ENCODE measurements at places on chromosomes 7 and 10.

DNA sequence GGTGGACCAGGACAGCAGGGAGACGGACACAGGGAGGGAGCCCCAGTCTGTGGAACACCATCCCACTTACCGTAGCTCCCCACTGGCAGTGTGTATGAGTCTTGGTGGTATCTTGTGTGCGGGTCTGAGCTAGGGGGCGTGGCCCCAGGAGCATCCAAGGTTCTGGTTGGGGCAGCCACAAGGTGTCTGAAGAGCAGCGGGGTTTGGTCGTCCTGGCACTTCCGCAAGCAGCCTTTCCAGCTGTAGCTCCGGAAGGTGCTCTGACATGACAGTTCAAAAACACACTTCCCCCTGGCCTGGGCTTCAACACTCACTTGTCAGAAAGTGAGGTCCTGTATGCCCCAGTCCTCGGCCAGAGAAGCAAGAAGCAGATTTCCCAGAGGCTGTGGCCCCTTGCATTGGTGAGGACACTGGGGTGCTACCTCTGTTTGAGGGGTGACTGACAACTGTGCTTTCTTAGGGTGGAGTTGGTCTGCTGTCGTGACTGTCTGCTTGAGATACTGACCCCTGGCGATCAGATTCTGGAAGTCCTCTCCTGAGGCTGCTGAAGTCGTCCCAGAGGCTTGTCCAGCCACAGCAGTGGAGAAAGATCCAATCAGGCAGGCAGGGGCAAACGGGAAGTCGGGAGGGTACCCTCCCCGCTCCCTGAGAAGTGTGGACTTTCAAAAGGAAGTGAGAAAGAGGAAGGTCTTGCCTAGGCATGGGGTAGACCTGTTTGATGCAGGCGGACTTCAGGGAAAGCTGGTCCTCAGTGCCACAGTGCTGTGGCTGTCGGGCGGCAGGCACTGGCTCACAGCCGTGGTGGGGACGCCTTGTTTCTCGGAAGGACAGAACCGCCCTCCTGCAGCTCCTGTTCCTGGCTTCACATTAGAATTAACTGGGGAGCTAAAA lies 51.4 kb upstream of the PFKFB3 start:
- DNase-seq: no peak

DNA sequence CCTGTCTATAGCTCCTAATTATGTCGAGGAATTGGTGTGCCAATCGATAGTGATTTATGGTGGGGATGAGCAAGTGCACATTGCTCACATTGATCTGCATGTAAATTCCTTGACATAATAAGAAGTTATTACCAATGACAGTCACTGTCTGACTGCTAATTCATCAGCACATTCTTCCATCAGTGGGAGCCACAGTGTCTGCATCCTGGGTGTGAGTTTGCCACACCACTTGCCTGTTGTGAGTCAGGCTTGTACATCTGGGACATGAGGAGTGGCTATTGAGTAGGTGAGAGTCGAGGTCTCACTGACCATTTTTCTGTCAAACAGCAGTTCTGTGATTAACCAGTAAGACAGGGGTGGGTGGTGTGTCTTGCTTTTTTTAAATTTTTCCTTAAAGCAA lies 263.4 kb downstream of the LRMDA start:
- DNase-seq: no peak

GRCh38 chr7:17985473-17986239 lies 42.0 kb downstream of the PRPS1L1 start:
- DNase-seq: no peak

DNA sequence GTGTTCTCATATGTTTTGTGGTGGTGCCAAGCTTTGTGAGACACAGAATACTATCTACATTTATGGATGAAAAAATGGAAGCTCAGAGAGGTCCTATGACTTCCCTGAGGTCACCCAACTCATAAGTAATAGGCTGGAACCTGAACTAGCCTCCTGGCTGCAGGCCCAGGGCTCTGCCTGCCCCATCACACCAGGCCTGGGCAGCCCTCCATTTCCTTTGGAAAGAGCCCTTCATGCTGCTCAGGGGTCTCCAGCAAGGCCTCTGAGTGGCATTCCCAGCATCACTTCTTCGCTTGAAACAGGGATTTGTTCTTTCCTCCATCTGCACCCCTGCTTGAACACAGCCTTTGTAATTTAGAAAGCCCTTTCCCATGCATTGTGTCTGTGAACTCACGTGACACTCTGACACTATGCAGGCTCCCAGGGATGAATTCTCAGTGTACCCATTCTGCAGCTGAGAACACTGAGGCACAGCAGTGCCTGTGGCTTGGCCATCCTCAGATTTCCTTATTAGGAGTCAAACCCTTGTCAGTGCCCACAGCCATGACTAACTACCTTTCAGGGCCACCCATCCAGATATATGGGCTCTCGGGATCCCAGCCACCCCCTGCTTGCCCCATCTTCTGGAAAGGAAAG lies 127.8 kb upstream of the PPIF start:
- no peak for DNase-seq

- no peak for DNase-seq
Observed at GRCh38 chr10:69492091-69492745, 41.0 kb downstream of the TSPAN15 start.

DNA sequence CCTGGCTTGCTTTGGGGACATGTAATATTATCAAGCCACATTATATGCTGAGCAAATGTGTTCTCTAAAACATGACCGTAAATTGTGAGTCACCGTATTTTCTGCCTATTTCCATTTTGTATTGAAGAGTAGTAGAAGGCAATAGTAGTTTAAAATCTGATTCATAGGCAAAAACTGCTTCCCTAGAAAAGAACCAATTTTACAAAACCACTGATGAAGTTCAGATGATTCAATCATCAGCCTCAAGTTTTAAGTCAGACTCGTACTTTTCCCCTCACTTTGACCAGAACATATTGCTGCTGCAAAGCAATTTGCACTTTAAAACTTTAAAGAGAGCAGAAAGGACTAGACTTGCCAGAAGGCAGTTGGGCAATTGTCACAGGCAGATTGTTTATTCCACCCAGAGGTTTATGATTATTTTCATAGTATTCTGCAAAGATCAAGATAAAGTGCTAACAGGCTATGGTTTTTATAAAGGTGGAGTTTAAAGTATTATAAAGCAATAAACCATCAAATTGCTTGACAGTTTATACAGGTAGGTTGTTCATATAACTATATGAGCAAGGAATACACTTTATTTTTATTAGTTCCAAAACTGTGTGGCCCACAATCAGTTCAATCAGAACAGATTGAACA lies 168.2 kb downstream of the ETV1 start:
- no peak for DNase-seq
